ENCODE measurements at places on chromosomes 4 and X.

GRCh38 chrX:116490104-116490503, 27.3 kb upstream of the CT83 start:
- DNase-seq: no peak

DNA sequence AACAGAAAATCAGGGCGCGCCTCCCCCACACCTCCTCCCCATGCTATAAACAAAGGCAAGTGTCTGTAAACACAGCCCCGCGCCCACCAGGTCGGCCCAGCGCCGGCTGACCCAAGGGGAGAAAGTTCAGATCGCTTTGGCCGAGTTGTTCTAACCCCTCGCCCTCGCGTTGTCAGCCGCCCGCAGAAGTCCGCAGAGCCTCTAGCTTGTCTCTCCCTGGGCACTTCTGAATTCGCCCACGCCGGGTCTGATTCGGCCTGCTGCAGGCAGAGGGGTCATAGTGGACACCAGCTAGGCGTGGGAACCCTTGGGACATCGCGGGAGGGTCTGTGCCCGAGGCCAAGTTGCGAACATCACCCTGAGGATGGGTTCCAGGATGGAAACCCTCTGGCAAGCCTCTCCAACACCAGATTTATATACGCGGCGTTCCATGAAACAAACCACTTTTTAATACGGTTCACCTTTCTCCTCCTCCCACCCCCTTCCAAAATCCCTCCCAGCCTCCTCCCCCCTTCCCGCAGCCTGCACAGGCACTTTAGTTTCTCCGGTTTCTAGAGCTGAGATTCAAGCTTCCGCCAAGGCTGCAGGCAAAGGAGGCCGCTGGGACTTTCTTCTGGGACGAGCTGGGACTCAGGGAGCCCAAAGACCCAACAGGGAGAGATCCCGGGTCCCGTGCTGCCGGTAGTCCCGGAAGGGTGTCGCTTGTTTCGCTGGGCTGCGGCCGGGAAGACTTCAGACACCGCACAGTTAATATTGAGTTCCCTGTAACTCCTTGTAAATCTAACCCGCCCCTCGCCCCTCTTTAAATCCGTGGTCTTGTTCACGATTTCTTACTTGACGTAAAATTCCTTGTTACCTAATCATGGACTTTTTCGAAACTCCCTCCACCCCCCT, 4.7 kb downstream of the HAND2 start:
- no peak for DNase-seq

DNA sequence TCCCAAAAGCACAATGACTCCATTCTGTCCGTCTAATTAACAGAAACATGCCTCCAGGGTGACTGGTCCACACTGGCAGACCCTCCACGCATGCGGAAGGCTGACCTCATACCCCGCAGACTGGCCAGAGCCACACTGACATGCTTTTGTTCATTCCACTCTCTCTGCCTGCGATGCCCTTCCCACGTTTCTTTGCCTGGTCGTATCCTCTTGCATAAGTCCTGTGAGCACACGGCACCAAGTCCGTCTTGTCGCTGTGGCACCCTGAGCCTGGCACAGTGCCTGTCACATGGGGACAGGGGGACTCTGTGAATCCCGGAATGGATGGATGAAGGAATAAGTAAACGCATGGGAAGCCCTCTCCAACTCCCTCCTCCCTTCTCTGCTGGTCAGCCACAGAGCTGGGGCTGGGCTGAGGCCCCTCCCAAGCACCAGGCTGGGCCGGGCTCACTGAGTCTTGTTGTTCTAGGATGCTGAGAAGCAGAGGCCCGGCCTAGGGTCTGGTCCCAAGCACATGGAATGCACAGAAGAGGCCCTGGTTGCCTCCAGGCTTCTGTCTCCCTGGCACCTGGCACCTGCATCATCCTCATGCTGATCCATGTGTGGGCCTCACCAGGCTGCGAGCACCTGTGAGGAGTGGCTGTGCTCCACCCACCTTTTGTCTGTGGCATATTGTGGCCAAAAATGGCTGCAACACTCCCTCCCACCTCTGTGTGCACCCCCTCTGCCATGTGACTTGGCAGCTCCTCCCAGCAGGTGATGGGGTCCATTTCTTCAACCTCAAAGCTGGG, 38.9 kb upstream of the C4orf50 start:
- no peak for DNase-seq

DNA sequence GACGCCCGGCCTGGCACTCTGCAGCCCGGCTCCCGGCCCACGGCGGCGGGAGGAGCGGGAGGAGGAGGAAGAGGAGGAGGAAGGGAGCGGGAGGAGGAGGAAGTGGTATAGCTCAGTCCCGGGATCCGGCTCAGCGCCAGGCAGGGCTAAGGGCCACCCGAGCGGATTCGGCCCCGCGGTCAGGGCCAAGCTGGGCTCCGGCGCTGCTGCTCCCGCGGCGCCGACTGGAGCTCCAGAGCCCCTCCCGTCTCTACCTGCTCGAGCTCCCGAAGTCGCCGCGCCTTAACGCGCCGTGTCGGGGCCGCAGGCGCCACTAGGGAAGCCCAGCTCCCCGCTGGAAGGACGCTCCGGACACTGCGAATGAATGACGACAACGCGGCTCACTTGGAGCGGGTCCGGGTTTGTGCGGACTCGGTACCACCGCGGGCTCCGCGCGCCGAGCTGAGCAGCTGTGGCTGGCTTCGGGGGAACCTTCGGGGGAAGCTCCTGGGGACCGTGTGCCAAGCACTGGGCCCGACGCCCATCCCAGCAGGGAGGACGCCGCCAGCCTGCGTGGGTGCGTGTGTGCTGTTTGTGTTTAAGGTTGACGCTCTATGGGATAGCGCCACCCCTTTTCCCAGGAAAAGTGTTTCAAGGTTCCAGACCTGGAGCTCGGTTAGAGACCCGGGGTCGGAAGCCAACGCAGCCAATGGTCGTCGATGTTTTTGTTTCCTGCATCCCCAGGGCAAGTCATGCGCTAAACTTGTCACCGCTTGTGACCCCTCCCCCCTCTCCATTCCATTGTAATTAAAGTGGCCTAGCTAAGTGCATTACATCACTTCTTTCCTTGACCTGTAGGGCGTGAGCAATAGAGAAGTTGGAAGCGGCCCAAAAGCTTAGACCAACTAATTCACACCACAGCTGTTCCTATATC, at the start of gene TBC1D9:
Gene TBC1D9 (minus strand): TSS at position 67 of the 913 bp plus-strand sequence. CDS start 340 bp downstream, outside the sequence.
- peak; percentile 96 for DNase-seq

- DNase-seq: peak; percentile 18
Observed at GRCh38 chr4:94689155-94689860, 68.4 kb upstream of the BMPR1B start.

DNA sequence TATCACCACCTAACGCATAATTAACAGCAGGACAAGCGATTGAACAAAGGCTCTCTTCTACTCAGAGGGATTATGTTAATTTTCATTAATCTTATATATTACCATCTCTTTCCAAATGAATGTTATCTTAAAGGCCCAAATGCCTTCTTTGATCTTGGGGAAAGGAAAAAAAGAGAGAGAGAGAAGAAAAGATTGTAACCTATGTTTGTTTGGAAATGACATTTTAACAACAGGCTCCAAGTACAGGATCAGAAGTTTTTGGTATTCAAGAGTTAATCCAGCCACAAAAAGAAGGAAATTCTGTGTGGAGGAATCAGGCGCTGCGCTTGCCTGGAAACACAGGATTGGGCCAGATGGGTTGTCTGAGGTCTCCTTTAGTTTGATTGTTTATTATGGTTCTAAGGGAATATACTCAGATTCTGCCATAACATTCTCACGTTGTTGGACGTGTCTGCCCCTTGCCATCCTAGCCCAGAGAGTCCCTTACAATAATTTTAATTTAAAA, 100.7 kb upstream of the STX18 start:
- no peak for DNase-seq

DNA sequence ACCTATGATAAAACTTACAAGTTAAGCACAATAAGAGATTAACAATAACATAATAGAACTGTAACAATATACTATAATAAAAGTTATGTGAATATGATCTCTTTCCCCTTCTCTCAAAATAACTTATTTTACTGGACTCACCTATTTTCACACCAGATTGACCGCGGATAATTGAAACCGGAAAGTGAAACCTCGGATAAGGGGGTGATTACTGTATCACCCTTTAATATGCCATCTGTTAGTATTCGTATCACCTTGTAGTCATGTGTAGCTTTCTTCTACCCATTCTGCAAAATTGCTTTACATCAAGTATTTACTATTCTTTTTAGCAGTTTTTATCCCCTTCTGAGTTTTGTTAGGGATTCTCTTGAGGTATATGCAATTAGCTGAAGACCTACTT, 1.8 kb downstream of the SPCS3 start:
- no peak for DNase-seq

DNA sequence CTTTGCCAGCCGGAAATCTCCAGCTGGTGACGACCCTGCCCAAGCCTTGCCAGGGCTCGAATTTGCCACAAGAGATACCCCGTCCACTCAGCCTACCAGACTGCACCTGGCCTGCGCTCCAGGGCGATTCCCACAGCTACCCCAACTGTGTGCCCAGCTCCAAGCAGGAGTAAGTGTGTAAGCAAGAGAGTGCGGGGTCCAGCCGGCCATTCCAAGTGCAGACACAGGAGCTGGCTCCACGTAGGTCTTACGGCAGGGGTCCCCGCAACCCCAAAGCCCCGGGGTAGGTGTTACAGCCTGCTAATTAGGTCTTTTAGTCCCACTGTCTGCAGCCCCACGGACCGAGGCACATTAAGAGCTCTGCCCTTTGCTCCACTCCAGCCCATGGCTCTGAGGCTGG, 1305.2 kb downstream of the ARAP2 start:
- no peak for DNase-seq

- DNase-seq: peak; percentile 57
Observed at GRCh38 chr4:13656569-13657405, 29.3 kb upstream of the BOD1L1 start.

DNA sequence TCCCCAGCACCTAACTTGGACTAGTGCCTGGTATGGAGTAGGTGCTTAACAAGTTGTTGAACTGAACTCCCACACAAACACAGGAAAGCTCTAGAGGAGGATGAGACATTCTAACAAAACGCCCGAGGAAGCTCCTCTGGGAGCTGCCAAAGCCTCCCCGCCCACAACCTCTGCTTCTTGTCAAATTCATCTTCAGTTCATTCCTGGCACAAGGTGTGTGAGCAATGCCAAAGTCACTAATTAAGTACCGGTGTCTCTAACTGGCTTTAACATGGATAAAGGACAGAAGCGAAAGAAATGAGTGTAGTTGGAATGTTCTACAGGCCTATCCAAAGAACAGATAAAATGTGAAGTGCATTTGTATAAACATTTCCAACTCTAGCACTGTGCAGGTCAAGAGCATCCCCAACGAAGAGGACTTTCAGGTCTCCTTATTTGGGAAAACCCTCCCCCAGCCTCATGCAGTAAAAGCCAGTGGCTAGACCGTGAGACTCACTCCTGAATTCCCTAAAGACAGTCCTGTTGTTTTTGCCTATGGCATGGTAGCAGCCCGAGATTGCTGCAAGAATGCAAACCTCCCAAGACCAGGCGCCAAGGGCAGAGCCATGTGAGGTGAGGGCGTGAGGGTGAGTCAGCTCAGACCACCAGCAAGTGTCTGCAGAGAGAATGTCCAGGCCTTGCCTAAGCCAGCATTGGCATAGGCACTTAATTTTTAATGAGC, 72.2 kb upstream of the KLF3 start:
- no peak for DNase-seq

- no peak for DNase-seq
Observed at GRCh38 chr4:3765271-3766035, 732 bp upstream of the ADRA2C start.

- no peak for DNase-seq
Observed at GRCh38 chr4:155900381-155900780, 3.1 kb upstream of the TDO2 start.

- no peak for DNase-seq
Observed at GRCh38 chr4:119543187-119543586, 85.4 kb downstream of the PDE5A start.

- DNase-seq: no peak
Observed at GRCh38 chrX:11941571-11941970, 183.5 kb downstream of the MSL3 start.

DNA sequence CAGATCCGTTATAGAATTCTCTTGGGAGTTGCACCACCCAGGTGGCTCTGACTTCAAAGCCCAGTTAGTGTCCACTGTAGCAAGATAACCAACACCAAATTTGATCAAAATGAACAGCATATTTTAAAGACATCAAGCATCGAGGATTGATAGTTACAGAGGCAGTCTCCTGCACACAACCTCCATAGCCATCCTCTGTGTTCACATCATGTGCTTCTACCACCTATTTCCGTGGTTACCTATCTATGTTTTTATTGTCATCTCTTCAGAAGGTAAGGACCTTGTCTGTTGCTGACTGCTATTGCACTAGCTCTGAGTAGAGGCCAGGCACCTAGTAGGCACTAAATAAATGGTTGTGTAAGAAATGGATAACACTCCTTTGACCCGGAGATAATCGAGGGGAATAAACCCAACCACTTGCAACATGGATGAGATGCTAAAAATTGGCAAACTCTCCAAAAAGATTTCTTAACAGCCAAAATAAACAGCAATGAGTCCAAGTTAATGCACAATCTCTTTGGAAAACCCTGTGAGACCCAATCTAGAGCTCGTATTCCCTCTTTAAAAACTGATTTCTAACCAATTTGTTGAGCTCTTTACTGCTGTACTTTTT, 14.7 kb upstream of the C1QTNF7 start:
- DNase-seq: no peak

- no peak for DNase-seq
Observed at GRCh38 chr4:174265916-174266315, 17.6 kb downstream of the FBXO8 start.

DNA sequence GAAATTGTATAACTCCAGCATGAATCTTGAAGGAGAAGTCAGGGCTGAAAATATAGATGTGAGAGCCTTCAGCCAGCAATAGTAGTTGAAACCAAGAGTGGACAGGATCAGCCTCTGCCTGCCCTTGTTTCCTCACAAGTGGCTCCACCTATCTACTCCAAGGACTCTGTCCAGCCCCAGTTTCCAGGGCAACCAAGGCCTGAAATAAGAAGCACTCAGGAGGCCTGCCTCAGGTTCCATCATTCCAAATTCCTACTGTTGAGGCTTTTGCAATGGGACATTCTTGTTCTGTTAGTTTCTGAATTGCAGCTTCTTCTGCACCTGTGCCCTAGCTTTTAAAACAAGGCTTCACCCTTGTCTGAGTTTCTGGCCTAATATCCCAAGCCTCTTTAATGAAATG, 41.6 kb downstream of the TRPC5OS start:
- no peak for DNase-seq

DNA sequence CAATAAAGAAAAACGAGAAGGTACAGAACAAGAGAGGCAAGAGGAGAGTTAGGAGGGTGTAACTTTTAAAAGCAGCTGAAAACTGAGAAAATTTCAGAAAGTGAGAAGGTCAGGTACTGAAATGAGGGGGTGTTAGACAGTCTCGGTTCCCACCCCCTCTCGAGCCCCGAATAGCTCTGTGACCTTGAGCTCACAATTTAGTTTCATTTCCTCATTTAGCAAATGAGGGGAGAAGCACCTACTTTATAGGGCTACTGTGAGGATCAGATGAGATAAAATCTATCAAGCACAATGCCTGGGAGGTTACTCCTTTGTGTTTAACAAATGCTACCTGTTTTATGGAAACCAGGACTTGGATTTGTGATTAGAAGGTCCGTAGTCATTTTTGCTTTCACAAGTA, 4.9 kb downstream of the UGT8 start:
- no peak for DNase-seq

GRCh38 chr4:102037566-102037965, 247.0 kb downstream of the BANK1 start:
- DNase-seq: peak; percentile 11
